ENCODE measurements at places on chromosomes 1 and 21.

DNA sequence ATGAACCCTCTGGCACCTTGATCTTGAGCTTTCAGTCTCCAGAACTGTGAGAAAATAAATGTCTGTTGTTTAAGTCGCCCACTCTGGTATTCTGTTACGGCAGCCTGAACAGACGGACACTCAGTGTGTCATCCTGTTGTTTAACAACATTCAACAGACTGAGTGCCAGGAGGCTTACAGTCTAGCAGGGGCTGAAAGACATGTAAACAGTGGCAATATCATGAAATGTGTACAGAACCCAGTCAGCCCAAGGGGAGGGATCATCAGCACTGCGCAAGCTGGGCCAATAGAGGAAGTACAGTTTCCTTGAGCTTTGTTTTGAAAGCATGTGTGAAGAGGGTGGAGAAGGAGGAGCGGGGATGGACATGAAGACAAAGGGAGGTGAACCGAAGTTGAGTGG is 13.6 kb downstream of the DIP2A start:
- no peak for DNase-seq

DNA sequence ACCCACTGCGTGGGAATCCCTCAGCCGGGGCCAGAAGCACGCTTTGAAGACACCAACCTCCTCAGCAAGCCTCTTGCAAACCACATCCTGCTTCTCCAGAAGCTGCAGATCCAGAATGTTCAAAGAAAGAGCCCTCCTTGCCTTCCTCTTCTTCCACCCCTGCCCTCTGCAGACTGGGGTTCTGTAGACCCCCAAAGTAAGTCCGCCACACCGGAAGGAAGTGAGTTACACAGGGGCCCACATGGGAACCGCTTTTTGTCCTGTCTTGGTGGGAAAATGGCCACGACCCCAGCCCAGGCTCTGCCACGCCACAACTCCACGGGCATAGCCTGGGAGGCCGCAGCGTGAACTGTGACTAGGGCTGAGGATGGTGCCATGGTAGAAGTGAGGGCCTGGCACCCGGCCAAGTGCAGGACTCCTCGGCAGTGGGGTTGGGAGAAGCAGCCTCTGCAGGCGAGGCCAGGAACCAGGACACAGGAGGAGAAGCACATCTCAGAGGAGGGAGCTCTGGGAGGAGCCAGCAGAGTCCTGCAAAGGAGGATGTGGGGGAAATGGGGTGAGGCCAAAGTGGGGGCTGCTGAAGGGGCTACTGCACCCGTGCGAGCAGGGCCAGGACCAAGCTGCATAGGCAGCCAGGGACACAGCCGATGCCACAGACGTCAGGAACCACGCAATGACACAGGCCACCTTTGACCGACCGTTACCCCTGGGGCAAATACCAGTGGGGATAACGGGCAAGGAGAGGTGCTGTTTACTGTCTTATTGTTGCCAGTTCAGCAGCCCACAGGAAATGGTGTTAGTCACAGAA is 30.9 kb downstream of the PDE9A start:
- no peak for DNase-seq

DNA sequence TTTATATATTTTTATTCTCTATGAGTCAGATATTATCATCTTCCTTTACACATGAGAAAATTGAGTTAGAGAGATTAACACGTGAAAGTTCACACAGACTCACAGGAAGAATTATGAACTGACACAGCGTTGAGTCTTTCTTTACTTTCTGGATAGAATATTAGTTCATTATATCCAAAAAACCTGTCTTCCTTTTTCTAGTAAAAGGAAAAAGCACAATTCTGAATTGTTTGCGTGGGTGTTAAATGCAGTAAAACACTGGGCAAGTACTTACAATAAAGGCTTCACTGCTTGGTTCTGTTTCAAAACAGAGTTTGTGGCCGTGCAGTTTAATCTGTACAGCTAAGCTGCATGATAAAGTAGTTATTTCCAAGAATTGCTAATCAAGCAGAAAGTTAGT is 10.8 kb downstream of the MAGI3 start:
- DNase-seq = no peak

DNA sequence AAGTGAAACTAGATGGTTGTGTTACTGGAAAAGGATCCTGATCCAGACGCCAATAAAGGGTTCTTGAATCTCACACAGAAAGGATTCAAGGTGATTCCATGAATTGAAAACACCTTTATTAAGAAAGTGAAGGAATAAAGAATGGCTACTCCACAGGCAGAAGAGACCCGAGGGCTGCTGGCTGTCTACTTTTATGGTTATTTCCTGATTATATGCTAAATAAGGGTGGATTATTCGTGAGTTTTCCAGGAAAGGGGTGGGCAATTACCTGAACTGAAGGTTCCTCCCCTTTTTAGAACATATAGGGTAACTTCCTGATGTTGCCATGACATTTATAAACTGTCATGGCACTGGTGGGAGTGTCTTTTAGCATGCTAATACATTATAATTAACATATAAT is 50.9 kb upstream of the WARS2 start:
- DNase-seq = no peak

GRCh38 chr1:65940126-65940525 is 147.4 kb downstream of the PDE4B start:
- DNase-seq = no peak

GRCh38 chr1:94318505-94319030 is 81.2 kb upstream of the ARHGAP29 start:
- no peak for DNase-seq

- DNase-seq = no peak
Measured at GRCh38 chr1:232901255-232901654, 49.2 kb upstream of the NTPCR start.

DNA sequence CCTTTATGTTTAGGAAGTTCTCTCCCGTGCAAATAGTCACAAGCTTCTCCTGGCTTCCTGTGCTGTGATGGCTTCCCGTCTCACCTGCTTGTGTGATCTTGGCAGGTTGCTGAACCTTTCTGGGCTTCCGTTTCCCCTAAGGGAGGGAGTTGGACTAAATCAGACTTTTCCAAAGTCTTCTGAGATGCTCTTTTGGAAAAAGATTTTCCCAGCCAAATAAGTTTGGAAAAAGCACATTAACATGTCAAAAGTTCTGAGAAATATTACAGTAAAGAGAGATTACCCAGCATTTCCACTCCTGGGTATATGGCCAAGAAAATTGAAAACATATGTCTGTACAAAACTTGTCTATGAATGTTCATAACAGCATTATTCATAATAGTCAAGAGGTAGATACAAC is 36.0 kb upstream of the TENT5C start:
- no peak for DNase-seq

- no peak for DNase-seq
Measured at GRCh38 chr1:157628773-157629172, 30.9 kb upstream of the FCRL4 start.

GRCh38 chr1:113223546-113223945 is 150.5 kb downstream of the LRIG2 start:
- peak; percentile 31 for DNase-seq

GRCh38 chr1:26164861-26165842 is 3.6 kb downstream of the C1orf232 start:
- DNase-seq = no peak

DNA sequence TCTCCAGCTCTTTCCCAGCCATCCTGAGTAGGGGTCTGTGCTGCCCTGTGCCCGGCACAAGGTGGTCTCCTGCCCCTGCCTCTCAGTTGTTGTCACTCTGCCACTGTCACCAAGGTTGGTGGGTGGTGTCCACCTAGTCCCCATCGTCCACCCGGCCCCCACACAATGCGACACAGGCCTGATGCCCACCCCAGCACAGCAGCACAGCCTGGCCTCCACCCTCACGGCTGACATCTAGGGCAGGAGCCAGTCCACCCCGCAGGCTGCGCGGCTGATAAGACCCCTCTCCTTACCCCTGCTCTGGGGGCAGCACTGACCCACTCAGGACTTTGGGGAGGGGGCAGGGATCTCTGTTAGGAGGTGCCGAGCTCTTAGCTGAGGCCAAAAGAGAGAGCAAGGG is 198.3 kb downstream of the LIPI start:
- no peak for DNase-seq

- peak; percentile 86 for DNase-seq
Measured at GRCh38 chr1:155241069-155241679, 14.1 kb downstream of the ENTREP3 start.

DNA sequence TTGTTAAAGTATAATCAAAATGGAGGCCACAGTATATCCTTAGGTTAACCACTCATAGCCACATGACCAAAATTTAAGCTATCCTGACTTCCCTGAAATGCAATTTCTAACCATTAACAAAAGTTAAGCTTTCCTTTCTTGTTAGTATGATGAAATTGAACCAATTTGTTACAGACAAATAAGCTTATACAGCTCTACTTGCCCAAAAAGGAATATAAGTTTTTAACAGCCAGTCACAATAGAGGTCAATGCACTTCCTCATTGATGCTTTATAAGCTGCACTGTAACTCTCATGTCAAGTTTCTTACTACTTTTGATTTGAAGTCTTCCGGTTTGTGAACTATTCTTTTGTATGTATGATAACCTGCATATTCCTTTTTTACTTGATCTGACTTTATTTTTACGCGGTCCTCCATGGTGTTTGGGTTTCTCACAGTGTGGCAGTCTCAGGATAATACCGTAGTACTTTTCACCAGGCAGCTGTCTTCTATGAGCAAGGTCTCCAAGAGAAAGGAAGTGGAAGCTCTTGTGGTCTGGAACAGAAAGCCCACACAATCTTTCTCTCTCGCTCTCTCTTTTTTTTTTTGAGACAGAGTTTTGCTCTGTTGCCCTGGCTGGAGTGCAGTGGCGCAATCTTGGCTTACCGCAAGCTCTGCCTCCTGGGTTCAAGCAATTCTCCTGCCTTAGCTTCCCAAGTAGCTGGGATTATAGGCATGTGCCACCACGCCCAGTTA is 331.6 kb downstream of the SRGAP2C start:
- DNase-seq = no peak

DNA sequence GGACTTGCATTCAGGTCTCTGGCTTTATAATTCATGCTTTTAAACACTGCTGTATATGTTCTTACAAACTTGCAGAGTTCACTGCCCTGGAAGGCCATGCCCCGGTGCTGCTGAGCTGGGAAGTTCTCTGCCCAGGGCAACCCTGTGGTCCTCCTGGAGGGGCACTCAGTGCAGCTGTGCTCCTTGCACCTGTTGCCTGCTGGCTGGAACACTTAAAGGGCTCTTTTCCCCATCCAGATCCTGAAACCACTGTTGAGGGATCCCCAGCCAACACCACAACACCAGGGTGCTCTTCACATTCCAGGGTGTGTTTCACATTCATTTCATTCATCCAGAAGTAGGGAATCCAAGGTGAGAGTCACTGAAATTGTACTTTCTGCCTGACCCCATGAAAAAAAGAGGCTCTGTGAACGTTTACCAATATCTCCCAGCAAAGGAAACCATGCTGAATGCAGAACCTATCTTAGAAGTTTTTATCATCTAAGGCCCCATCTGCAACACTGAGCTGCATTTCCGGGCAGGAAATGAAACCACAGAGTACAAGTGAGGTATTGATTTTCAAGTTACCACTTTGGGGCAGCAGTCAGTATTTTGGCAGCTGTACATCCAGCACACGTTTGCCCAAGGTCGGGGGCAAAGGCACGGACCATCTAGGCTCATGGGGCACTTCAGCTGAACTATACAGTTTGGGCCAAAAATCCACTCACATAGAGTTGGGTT is 16.4 kb upstream of the KIAA0040 start:
- no peak for DNase-seq

- DNase-seq = peak; percentile 47
Measured at GRCh38 chr21:45611939-45612664, 31.4 kb upstream of the PCBP3 start.

DNA sequence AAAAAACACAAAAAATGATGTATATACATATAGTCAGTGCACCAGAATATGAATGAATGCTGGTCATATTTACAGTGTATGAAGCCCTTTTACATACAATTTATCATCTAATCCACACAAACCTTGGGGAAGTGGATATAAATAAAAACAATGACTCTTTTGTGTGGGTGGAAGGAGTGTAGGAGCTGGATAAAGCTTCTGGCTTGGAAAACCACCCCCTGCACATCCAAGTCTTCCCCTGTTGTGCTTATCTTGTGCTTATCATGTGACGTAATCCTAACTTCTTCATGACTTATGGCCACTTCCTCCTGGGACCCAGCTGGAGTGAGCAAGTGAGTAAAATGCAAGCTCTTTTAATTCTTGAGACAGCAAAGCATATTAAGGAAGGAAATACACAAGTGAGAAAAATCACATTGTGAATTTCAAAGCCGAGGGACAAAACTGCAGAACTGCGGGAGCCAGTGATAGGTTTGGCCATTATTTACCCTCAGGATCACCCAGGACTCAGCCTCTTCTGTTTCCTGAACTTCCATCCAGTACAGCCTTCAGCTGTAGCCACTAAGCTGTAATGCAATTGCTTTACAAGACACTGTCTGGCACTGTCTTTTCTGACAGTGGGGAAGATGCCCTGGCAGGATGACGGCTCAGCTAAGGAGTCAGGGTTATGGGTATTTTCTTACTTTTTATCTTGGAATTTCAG is 104.0 kb upstream of the PPM1J start:
- DNase-seq = no peak

DNA sequence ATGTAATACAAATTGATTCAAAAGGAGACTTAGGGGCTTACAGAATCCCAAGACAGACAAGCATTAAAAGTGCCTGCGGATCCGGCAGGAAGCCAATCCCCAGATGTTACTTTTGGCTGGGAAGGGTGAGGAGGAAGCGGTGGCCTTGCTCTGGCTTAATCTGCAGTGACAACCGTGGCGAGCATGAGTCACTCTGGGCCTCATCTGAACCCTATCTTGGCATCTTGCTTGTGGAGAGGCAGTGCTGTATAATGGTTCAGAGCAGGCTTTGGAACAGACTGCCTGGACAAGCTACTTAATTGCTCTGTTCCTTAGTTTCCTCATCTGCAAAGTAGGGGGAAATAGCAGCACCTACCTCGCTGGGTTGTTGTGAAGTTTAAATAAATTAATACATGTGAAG is 74.1 kb downstream of the XCL2 start:
- peak; percentile 82 for DNase-seq

- peak; percentile 44 for DNase-seq
Measured at GRCh38 chr21:46325073-46325912, 1.3 kb downstream of the PCNT start.

- DNase-seq = no peak
Measured at GRCh38 chr1:245751726-245752470, 597.1 kb downstream of the KIF26B start.

DNA sequence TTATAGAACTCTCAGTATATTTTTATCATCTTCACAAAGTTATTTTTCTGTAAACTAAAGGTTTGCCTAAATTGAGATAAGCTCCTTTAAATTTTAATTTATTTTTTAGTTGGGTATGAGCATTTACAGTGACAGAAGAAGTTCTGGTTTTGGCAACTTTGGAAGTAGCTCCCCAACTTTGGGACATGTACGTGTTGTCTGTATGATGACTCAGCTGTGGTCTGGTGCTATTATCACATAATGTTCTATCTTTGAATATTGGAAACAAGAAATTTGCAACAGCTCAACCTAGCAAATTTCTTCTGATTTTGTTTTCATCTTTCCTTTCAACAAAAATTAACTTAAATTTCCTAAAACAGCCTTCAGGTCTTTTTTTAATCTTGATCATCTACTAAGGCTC is 46.6 kb upstream of the C1orf105 start:
- no peak for DNase-seq

DNA sequence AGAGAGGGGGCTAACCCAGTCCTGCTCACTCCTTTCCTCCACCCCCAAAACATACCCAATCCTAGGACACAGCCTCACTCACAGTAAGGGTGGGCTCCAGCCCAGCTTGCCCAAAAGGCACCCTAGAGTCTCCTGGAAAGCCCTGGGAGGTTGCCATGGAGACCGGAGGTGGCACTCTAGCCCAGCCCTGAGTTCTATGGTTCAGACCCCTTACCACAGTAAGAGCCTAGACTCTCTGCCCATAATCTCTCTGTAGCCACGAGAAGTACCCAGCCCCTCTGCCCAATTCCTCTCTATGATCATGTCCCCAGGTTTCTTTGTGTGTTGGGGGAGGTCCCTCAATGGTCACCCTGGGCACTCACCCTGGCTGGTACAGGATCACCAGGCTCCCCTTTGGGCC is 14.4 kb downstream of the COL16A1 start:
- DNase-seq = no peak

Measured in femur (tissue), 1 donor.